ENCODE measurements at places on chromosomes 11 and 22.

DNA sequence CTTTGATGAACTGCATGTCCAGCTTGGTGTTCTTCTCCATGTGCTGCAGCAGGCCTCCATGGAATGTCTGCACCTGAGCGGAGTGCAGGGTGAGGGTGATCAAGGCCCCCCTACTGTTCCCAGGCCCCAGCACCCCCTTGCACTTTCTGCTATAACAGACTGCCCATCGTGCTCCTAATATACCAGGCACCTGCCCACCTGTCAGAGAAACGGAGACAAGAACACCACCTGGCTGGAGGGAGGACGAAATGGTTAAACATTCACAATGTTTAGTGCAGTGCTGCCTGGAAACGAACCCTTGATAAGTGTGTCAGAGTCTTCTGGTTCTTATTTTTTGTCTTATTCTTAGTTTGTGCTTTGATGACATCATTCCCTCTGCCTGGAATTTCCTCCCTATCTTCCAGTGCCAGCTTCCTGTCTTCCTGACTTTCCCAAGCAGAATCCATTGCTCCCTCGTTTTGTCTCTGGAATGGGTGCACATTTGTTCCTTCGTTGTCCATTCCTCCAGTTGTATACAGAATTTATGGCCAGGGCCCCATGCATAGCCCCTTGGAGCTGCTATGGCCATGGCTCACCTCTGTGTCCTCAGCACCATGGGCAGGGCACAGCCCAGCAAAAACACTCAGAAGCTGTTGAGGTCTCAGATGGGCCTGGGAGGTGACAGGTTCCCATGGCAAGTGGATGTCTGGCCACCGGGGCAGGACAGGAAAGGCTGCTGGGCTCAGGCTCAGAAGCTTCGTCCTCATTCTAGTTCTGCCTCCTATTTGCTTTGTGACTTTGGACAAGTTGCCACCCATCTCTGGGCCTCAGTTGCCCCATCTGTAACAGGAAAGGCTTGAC is 11.9 kb downstream of the BAIAP2L2 start:
- DNase-seq: no peak

DNA sequence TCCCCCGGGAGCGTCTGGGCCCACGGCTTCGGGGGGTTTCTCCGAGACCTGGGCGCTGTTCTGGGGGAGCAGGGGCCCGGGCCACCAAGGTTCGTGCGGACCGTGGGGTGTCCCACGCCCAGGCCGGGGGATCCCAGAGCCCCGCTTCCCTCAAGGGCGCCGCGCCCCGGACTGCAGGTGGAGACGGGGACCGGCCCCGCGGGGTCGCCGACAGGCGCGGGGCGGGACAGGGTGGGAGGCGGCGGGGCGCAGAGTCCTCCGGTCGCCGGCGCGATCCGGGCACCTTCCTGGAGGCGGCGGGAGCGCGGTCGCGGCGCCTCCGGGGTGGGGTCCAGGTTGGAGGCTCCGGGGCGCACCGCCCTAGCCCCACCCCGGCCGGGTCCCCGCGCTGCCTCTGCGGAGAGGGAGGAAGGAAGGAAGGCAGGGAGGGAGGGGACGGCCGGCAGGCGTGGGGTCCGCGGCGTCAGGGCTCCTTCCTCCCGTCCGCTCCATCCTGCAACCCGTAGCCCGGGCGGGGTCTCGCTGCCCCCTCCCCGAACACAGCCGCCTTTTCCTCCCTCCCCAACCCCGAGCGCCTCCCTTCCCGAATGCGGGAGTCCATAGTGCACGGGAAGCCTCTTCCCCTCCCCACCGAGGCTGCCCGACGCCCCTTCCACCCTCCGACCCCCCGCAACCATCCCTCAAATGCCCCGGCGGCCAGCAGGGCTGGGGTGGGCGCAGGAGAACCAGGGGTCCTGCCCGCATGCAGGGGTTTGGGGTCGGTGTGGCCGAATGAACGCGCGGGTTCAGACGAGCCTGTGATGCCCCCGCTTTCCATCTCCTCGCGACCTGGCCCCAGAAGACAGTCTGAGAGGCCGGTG is 4.3 kb upstream of the ZBED4 start:
- no peak for DNase-seq

DNA sequence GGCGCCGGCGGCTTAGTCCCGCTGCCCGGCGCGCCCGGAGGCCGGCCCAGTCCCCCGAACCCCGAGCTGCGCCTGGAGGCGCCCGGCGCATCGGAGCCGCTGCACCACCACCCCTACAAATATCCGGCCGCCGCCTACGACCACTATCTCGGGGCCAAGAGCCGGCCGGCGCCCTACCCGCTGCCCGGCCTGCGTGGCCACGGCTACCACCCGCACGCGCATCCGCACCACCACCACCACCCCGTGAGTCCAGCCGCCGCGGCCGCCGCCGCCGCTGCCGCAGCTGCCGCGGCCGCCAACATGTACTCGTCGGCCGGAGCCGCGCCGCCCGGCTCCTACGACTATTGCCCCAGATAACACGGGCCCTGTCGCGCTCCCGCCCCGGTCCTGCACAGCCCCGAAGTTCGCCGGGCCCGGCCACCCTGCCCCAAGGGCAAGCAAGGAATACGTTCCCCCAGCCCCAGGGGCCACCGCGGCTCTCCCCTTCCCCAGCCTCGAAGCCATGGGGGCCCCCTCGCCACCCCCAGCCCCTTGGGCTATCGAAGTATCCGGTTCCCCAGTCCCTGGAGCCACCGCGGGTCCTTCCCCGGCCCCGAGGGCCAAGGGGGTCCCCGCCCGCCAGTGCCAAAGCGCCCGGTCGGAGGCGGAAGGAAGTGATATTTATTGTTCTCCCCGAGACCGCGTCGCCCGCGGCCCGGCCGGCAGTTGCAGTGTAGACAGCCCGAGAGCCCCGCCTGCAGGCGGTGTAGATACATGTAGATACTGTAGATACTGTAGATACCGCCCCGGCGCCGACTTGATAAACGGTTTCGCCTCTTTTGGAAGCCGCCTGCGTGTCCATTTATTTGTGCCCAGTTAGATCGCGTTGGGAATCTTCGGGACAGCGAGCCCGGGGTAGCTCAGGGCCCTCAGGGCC is 6.2 kb downstream of the TBX1 start:
- DNase-seq: no peak

DNA sequence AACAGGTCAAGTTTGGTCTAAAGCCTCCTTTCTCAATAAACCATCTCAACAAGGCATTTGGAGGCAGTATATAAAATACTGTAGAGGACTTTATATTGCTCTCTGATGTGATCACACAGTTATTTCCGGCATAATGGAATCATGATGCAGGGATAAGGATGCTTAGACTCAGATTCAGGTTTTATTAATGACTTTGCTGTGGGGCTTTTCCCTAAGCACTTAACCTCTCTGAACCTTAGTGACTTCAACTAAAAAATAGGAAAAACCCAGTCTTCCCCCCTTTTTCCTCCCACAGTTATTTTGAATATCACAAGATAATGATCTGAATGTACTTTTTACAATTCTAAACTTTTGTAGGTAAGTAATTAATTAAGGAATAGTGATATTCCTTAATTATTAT is 94.8 kb upstream of the TENM4 start:
- DNase-seq: no peak

DNA sequence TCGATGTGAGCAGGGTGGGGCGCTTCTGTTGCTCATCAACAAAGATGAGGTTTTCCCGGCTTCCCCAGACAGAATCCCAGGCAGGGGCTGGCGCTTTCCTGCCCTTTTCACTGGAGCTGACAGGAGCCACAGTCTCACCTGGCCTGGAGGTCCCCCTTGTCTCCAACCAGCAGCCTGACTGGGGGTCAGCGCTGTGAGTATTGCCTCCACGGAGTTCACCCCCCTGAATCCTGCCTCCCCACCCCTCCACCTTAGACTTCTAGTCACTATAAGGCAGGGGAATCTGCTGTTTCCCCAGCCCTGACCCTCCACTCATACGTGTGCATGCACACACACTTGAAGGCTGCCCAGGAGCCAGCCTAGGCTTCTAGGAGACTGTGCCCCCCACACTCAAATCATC is 58.8 kb upstream of the LYVE1 start:
- DNase-seq: no peak

DNA sequence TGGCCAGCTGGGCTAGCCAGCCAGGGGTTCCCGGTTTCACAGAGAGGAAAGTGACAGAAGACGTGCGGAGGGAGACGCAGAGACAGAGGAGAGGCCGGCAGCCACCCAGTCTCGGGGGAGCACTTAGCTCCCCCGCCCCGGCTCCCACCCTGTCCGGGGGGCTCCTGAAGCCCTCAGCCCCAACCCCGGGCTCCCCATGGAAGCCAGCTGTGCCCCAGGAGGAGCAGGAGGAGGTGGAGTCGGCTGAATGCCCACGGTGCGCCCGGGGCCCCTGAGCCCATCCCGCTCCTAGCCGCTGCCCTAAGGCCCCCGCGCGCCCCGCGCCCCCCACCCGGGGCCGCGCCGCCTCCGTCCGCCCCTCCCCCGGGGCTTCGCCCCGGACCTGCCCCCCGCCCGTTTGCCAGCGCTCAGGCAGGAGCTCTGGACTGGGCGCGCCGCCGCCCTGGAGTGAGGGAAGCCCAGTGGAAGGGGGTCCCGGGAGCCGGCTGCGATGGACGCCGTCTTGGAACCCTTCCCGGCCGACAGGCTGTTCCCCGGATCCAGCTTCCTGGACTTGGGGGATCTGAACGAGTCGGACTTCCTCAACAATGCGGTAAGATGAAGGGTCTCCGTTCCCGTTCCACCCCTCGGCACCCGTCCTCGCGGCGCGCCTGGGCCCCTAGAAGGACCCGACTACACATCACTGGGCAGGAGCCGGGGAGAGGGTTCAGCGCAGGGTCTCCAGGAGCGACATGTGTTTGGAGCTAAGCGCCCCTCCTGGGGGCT is at the start of gene CREB3L1:
Gene CREB3L1 (plus strand): TSS at position 41 of the 765 bp plus-strand sequence. CDS start 450 bp downstream, at position 491.
- no peak for DNase-seq

- no peak for DNase-seq
These were observed 53.5 kb upstream of the MYEOV start for GRCh38 chr11:69240332-69241074.

DNA sequence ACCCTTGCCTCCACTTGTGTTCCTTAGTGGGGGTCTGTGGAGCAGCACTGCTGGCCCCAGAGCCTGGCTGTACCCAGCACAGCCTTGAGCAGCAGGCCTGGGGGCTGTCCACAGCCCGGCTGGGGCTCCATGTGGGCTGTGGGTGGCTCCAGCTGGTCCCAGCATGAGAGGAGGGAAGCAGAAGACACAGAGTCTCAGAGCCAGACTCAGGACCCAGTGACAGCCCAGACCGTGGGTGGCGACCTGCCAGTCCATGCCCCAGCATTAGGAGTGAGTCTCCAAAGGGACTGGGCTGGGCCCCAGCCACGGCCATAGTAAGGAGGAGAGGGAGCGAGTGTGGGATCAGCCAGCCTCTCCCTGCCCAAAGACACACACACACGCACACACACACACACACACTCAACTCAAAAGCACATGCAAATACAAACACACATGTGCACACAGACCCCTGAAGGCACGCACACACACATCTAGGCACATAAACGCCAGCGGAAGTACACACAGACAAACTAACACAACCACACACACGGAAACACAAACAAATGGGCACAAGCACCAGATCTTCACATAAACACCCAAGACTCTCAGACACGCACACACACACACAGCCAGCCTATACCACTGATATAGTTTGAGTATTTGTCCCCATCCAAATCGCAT is 16.7 kb upstream of the LRRC10B start:
- DNase-seq: no peak

GRCh38 chr22:40665312-40665711 is 14.0 kb upstream of the MCHR1 start:
- DNase-seq: no peak

GRCh38 chr22:41598891-41599635 is 9.4 kb upstream of the PMM1 start:
- DNase-seq: no peak

GRCh38 chr22:42116848-42117424 is 13.7 kb downstream of the CYP2D6 start:
- no peak for DNase-seq

- DNase-seq: no peak
These were observed 89.5 kb upstream of the KCNQ1OT1 start for GRCh38 chr11:2789331-2789730.

DNA sequence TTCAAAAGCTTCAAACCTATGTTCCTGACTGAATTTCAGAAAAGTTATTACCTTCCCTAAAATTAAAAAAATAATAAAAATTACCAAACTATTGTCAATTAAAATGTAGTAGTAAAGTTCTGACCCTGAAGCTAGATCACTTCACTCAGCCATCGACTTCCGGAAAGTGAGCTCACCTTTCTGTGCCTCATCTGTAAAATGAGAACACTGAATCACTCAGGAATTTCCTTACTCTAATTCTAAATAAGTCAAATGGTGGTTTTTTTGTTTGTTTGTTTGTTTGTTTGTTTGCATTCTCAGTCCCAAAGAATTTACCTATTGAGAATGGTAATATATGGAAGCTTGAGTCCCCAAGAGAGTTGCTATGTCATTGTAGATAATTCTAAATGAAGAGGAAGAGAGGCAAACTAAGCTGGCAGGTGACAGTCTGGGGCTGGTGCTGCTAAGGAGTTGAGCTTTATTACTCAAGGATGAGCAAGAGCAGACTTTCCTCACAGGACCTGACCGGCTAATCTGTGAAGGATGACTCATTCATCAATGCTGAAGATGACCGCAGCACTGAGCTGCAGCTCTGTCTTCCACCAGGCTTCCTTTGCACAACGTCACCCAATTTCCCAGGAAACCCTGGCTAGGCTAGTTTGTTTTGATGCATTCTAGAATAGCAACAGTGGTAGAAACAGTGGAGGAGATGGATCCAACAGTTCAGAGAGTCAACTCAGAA is 248.8 kb downstream of the RAB38 start:
- no peak for DNase-seq

DNA sequence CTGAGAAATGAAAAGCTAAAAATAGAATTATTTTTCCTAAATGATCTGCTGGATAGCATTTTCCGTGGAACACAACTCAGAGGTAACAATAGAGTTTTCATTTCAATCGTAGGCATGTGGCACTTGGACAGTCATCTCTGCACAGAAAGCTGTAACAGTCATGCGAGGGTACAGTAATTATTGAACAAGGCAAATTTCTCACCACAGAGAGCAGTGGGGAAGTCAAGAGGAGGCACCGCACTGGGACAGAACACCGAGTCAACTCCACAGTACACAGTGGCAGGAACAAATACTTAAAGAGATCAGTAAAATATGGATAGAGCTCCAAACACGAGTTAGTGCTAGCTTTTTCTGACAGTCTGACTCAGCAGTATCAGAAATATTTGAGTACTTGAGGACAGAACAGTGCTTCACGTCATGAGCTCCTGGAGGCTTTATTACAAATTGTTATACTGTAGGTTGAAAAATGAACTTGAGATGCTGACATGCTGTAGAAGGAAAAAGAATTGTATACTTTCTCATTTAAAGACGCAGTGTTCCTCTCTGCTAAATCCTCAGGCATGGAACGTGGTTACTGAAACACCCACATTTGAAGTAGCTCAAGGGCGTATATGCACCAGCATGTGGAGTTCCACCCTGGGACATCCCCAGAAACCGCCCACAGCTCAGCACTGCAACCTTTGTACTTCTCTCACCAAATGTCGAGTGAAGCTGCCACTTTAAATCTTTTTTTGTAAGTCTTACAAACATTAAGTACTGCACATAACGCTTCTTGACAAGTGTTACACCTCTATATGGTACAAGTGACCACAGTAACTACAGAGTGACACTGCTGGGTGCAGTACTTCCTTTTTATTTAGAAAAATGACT is 27.4 kb upstream of the YPEL1 start:
- DNase-seq: no peak

- DNase-seq: no peak
These were observed 4.2 kb upstream of the UVRAG start for GRCh38 chr11:75810637-75811390.

- DNase-seq: no peak
These were observed 7.9 kb downstream of the PAX6 start for GRCh38 chr11:31802990-31803812.

- no peak for DNase-seq
These were observed 132.6 kb downstream of the SHANK2 start for GRCh38 chr11:71119656-71120269.

- DNase-seq: no peak
These were observed 110.8 kb downstream of the LDLRAD3 start for GRCh38 chr11:36054628-36055027.

GRCh38 chr11:66625752-66626149 is 9.3 kb downstream of the RBM14 start:
- no peak for DNase-seq

Data from NCI-H1436 (cell line).